Jurkat, Clone E6-1 (cell line): ENCODE measurements at places on chromosomes 12 and 14.
A peak's percentile ranks its signal among the peaks of the same experiment; 100 is the strongest.

- no peak for DNase-seq
Observed at GRCh38 chr12:55641595-55641994, 4.9 kb downstream of the OR10P1 start.

DNA sequence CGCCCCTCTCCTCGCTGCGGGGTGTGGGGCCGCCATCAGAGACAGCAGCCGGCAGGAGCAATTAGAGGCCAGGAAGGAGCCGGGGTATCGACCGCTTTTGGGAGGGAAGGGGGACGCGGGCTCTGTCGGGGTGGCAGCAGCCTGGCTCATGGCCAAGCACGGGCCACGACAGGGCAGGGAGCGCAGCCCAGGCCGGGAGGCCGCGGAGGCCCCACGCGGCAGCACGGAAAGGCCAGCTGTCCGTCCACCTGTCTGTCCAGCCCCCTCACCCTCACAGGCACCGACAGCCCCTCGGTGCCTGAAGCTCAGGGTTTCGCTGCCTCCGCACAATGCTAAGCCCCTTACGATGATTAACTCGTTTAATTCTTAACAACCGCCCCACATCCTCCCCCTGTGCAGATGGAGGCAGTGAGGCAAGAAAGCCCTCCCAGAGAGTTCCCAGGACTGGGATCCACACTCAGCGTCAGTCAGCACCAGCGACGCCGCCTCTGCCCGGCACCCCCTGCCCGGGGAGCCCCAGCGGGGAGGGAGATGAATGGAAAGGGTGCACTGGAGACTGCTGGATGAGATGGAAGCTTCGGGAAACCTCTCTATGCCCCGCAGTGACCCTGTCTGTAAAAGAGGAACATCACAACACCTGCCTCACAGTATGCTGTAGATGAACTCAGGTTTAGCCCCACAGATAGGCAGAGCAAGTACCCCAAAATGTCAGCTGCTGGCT lies 23.7 kb downstream of the NCOR2 start:
- DNase-seq: no peak

DNA sequence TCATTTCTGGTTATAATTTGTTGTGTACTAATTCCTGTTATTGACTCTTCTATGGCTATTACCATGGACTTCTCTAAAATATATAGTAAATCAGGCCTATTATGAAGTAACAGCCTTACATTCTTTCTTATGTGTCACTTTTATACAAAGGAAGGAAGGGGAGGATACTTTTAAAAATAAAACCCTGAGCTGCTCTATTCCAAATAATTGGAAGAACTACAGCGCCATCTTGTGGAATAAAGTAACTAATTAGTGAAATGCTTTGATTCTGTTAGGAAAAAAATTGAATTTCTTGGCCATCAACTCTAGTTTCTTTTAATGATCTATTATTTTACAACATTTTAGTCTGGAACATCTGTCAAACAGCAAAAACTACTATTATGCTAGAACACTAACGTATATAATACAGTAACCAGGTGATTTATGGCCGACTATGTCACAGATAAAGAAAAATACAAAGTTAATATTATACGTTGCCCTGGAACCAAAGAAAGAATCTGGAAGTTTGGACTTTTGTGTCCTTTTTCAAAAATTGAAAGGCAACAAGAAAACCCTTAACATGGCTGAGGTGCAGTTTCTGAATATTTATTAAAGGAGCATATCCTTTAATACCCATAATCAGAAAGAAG lies 55.0 kb upstream of the NELL2 start:
- DNase-seq: peak; percentile 52

DNA sequence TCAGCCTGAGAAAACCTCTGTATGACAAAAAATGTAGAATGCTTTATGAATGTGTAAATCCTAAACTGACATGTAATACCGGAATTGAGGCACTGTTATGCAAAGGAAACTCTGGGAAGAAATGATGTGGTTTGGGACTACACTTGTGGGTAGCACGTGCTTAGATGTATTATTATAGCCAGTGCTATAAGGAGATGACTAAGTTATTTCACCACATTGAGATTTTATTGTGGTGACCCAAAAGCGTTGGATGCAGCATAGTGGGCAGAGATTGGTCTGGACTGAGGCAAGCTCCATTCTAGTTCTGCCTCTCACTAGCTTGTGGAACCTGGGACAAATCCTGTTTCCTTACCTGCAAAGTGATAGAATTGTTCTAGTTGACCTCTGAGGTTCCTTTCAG lies 172.2 kb downstream of the SNAPC1 start:
- DNase-seq: no peak

- DNase-seq: no peak
Observed at GRCh38 chr14:93078870-93079269, 36.9 kb downstream of the ITPK1 start.

DNA sequence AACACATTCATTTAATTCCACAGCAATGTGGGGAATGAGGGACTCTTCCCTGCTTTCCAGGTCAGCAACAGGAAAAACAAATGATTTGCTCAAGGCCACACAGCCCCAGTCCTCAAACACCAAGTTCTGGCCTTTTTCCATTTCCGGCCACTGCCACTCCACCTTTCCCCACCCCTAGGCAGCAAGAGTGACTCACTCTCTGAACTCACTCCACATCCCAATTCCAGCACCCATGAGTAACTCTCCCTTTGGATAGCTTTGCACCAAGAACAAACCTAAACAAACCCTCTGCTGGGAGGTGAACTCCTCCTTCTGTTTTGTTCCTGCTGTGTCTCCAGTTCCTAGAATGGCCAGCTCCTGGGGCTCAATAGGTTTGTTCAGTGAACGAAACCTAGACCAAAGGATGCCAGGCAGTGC lies 30.4 kb upstream of the PLEKHG6 start:
- no peak for DNase-seq

DNA sequence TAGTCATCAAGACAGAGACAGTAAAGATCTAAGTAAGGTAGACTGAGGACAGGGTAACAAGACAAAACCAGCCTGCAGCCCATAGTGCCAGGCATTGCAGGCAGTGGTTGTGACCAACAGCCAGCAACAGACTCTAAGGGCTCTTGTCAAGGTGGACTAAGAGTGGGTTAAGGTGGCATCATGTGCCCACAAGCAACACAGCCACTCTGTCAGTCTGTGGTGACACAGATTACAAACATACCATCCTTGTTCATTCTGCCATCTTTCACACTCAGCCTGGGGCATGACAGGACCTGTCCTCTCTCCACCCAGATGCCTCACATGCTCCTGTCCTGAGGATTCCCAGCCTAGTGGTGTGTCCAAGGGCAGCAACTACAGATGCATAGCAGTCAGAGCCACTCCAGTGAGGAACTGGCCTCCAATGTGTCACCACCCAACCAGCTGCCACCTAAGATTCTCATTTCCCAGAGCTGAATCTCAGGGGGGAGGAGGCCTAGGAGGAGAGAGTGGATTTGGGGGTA lies 28.3 kb downstream of the VDR start:
- no peak for DNase-seq

- no peak for DNase-seq
Observed at GRCh38 chr14:50560931-50561285, 963 bp downstream of the ATL1 start.

GRCh38 chr14:36625014-36625413 lies 36.6 kb upstream of the PAX9 start:
- no peak for DNase-seq

GRCh38 chr12:113326775-113327395 lies 8.0 kb downstream of the SLC8B1 start:
- DNase-seq: no peak

- no peak for DNase-seq
Observed at GRCh38 chr12:72499244-72499643, 227.1 kb downstream of the TRHDE start.

GRCh38 chr12:19895246-19896020 lies 456.1 kb downstream of the AEBP2 start:
- DNase-seq: no peak

- no peak for DNase-seq
Observed at GRCh38 chr12:50569321-50569720, 64.5 kb downstream of the DIP2B start.

DNA sequence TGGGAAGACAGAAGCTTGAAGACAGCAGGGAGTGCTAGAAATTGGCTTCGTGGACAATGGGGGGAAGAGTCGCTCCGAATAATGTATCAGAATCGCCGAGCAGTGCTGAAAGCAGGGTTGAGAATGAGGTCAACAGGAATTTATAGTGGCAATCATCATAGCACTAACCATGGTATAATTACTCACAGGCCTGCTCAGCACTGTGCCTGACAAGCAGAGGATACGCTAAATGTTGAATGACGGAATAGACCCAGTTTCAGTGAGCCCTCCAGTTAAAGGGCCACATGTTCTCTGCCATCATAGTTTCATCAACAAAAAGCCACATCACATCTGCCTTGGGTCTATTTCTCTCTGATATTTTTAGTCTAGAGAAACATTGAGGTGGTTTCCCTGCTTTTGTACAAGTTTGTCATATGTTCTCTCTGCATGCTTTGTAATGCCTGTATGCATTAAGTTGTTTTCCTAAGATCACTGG lies 130.3 kb upstream of the EGLN3 start:
- DNase-seq: no peak

- no peak for DNase-seq
Observed at GRCh38 chr14:52950410-52950897, 396 bp downstream of the FERMT2 start.

GRCh38 chr14:96208739-96209138 lies 4.1 kb downstream of the BDKRB2 start:
- no peak for DNase-seq

- DNase-seq: no peak
Observed at GRCh38 chr12:40672741-40673271, 19.4 kb upstream of the CNTN1 start.
